Activated CD4-positive, alpha-beta T cell treated with anti-CD3 and anti-CD28 coated beads for 4 hours (primary cell): ENCODE measurements at places on chromosomes 6 and 20.

DNA sequence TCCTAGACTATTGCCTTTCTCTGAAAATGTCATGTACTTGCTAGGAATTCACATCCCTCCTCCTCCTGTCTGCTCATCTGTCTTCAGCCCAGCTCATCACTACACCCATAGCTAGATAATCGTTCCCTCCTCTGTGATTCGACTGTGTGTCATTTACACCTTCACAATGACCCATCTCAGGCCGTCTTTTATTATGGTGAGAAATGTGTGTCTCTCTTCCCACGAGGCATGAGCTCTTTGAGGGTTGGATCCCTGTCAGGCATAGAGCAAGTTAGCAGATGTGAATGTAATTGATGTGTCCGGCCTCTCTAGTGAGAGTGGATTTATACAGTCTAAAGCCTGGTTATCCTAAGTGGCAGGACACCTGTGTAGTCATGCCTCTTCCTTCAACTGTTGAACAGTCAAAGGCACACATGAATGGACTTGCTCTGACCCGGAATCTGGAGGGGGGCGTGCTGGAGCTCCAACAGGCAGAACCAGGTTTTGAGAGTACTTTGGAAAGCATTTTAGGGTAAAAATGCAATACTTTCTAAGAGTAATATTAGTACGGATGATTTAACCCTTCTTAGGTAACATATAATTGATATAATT is 182.1 kb downstream of the UTRN start:
- DNase-seq: no peak

DNA sequence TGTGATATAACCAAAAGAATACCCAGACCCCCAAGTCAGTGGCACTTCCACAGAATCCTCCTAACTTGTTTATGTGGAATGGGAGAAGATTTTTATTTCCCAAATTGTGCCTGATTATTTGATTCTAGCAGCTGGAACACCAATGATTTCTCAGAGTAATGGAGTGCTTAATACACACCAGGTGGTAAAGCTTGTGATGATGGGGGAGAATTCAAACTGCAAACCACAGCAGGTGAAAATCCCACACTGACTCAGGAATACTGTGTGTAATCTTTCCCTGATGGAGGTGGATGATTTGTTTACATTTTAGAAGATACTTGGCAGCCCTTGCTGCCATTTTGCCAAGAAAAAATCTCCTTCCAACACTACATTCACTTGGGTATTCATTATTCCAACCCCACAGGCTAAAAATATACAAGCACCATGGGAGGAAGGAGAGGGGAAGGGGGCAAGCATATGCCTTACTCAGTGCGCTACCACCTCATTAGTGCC is 212.7 kb upstream of the PLN start:
- no peak for DNase-seq

DNA sequence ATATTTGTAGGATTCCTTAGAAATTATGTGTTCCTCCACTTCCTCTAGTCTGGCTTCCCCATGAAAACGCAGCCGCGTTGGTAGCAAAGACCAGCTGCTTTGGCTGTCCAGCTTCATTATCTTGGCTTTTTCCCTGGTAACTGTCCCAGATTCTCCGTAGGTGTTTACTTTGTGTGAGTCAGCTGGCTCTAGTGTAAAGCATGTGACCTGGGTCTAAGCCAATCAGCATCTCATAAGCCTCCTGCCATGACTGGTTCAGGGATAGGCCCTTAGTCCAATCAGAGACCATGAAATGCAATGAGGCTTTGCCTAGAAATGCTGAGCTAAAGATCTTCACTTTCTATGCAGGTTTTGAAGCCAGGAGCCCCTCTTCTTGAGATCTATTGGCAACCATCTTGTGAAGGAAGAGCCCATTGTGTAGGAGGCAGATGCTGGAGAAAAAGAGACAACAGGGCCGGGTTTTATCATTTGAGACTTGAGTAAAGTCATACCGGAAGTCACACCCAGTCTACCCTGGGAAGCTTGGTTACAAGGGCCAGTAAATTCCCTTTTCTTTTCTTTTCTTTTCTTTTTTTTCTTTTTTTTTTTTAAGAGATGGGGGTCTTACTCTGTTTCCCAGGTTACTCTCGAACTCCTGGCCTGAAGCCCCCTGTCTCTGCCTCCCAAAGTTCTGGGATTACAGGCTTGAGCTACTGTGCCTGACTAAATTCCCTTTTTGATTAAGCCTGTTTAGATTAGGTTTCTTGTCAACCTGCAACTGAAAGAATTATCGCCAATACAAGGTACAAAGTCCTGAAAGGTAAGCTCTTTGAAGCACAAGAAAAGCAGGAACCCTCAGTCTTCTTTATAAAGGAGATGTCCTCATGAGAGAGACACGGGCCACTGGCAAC is 256.5 kb upstream of the RREB1 start:
- DNase-seq: no peak

- DNase-seq: no peak
Measured at GRCh38 chr6:85574932-85575598, 18.6 kb downstream of the SNX14 start.

DNA sequence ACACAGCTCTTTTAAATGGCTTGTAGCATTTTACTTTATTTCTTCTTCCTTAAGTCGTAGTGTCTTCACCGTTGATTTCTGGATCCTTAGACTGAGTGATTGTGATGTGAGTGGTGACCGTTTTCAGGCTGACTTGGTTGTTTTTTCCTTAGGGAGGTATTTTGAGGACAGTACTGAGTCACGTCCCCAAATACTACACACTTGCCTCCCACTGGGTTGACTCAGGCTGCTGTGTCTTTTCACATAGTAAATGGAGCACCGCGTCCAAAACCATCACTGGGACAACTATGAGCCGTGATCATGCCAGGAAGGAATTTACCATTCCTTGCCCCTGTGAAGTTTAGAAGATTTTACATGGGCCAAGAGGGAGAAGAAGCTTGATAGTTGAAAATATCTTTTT is 174.1 kb downstream of the FARS2 start:
- DNase-seq: no peak

DNA sequence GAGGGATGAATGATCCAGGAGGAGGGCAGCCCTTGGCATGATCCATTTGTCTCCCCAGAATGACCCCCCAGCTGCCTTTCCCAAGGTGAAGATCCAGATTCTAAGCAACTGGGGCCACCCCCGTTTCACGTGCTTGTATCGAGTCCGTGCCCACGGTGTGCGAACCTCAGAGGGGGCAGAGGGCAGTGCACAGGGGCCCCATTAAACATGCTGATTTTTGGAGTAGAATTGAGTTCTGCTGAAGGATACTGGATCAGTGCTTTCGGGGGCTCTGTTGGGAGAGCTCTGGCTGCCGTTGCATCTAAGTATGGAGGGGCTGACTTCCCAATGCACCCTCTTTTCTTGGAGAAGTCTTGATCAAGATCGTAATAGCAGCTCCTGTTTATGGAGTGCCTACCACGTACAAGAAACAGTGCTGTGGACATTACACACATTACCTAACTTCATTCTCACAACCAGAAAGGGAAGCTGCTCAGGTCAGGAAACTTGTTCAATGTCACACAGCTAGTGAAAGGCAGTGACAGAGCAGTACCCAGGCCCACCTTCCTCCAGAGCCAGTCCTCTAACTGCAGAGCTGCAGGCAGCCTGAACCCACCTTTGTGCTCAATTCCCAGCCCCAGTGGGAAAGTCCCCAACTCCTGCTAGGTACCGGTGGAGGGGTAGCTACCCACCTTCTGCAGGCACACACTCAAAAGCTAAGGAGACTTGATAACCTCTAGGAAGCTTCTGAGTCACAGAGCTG is 5.4 kb downstream of the SPAG4 start:
- DNase-seq: no peak

- no peak for DNase-seq
Measured at GRCh38 chr6:6678185-6678671, 89.7 kb downstream of the LY86 start.

DNA sequence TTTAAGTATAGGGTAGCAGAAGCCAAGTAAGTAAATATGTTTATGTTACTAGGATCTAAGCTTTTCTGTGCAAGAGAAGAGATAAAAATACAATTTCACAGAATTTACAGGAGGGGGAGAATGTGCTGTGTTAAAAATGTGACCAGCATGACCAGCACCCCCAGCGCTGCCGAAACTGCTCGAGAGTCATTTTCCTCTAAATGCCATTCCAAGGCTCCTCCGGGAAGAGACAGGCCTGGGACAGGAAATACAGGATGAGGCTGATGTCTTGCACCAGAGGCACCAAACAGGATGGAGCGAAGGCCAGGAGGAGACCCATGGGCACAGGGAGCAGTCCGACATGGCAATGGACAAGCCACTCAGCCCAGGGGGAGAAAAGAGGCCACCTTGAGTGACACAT is 21.1 kb downstream of the TAF4 start:
- DNase-seq: no peak

DNA sequence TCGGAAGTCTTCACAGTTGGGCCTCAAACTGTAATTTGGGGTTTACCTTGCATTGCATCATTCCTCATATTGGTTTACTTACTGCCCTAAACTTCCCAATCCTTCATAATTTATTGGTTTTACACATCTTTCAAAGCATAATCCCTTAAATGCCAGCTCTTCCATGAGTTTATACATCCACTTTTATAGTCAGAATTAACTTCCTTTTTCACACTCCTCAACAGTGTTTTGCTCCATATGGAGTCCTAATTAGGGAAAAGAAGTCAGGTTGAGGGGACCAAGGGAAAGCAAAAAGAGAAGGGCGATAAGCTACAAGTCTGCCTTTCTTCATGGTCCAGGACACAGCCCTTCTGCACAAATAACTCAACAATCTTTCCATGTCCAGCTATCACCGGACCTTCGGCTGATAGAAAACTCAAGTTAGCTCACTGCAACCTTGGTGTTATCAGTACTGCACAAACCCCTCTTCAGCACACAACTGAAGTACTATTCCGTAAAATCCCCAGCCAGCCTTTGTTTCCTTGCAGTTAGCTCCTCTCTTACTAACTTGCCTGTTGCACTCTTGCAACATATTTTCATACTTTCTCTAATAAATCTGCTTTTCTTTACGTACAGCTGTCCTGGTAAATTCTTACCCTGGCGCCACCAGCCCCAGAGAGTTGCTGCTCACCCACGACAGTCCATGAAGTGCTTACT is 2.0 kb downstream of the EEF1E1 start:
- no peak for DNase-seq

DNA sequence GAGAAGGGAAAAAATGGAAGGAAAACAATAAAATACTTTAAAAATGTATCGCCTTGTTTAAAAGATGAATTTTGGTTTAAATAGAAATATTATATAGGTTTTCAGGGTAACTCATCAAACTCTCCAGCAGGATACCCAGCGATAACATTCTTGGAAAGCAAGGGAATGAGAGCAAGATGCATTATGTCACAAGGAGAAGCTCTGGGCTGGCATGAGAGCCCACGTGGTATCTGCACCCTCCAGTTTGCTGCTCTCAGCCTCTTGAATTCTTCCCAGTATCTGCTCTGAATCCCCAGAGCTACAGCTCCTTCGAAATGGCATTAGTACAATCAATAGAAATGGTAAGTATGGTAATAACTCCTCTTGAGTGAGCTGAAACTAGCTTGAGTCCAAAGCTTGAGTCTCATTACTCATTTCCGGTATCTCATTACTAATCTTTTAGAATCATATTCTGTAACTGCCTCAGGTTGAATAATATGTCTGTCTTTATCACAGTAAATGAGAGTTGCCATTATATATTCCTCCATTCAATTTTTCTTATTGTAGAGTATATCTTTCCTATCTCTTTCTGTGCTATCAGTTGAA is 4.9 kb upstream of the TMEM242 start:
- DNase-seq: no peak

DNA sequence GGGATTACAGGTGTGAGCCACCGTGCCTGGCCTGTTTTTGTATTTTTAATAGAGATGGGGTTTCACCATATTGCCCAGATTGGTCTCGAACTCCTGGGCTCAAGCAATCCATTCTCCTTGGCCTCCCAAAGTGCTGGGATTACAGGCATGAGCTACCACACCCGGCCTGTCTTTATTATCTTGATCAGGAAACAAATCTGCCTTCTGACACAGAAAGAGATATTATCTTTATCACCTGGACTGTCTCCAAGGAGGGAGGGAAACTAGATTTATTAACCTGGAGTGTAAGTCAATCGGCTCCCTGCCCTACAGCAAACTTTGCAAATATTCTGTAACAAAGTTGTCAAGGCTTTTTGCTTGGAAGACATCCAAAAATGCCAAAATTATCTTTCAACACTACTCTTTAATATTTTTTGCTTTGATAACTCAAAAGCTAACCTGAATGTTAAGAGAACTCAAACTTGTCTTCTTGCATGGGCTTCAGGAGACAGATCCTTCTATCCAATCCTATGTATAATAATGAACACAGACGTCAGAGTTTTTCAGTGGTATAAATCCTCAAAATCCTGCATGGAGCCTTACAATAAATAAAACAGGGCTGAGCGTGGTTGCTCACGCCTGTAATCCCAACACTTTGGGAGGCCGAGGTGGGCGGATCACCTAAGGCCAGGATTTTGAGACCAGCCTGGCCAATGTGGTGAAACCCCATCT is 85.0 kb upstream of the LOC128125822 start:
- no peak for DNase-seq

DNA sequence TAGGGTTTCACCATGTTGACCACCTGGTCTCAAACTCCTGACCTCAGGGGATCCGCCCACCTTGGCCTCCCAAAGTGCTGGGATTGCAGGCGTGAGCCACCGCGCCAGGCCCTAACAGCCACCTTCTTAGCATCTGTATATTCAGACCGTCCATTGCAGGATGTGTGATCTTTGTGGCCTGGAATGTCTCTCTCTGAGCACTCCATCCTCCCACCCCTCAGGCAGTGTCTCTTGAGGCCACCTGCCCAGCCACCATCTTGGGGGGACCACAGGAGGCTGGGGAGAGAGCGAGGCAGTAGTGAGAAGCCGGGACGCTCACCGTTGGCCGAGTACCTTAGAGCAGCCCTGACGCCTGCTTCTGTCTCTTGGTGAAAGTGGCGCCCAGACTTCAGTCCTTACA is 18.8 kb downstream of the DNAJC5 start:
- no peak for DNase-seq

DNA sequence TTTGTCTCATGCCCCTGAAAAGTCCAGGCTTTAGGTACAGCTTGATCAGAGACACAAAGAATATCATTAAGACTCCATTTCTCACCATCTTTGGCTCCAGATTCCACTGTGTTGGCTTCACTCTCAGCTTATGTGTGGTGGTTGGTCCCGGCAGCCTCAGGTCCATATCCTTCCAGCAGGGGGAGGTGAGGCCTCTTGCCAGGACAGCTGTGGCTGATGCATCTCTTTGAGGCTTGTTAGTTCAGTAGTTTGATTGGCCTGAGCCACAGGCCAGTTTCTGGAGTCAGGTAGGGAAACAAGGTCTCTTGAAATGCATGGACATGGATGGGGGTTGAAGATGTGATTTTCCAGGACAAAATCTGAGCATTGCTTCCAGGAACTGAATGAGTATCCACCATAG is 62.4 kb downstream of the JAG1 start:
- DNase-seq: no peak

DNA sequence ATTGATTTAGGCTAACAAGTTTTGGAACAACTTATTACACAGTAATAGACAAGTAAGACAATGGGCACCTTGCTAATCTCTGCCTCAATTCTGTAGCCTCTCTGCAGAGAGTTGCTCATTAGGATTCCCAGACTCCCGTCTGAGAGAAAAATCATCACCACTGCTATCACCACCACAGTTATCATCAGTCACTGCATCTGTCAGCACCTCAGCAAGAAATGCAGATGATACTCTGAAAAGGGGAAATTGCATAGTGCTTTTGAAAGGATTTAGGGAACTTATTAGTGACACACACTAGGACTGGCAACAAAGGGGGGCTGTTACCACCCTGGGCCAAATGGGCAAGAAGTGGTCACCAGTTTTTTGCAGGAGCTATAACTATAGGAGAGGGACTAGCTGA is 39.9 kb downstream of the FOXA2 start:
- no peak for DNase-seq

- DNase-seq: peak; percentile 34
Measured at GRCh38 chr6:89375427-89376267, 23.1 kb upstream of the UBE2J1 start.
